ENCODE measurements at places on chromosomes 4 and X.

DNA sequence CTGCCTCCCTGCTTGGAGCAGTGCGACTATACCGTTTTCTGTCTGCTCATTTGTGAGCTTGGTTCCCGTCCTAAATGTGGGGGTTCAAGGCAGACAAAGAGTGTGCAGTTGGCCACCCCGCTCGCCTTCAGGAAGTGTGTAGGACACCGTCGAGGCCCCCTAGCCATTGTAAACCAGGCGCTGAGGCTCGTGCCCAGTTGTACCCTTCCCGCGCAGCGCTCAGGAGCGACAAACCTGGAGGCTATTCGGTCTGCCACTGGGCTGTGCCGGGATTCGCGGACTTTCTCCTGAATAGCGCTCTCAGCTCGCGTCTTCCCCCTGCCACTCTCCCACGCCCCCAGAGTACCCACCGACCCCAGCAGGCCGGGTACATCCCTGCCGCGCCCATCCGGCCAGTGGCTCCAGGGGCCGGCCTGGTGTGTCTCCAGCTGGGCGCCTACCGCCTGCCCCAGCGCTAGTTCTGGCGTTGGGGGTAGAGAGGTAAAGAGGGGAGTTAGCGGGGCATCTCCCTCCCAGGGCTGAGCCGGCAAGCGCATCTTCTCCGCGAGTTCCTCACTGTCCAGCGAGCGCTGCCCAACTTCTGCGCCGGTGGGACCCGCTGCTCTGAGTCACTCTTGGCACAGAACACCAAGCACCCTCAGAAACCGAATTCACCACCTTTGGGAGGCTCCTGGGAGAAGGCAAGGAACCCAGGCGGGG is 880 bp upstream of the LONRF3 start:
- DNase-seq: peak; percentile 13

- peak; percentile 67 for DNase-seq
These were observed 9.4 kb downstream of the UVSSA start for GRCh38 chr4:1356181-1356998.

GRCh38 chr4:2292646-2293108 is 30.8 kb upstream of the MXD4 start:
- DNase-seq: no peak

GRCh38 chr4:182929296-182929695 is 12.1 kb upstream of the DCTD start:
- DNase-seq: no peak

- DNase-seq: no peak
These were observed 22.7 kb downstream of the PNPLA4 start for GRCh38 chrX:7904562-7904961.

DNA sequence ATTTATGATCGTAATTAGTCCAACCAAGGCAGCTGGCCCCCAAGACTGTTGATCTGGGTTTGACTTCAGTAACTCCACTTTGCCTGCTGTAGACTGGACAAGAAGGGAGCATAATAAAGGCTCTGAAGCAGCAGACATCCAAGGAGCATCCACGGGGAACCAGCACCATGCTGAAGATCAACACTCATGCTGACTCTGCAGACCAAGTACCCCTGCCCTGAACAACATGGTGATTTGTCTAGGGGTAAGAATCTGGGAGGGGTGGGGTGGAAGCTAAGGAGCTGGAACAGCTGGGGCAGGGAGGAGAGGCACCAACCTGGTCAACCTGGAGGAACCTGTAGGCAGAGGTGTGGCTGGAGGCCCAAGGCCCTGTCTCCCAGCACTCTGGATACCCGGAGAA is 2.1 kb downstream of the TEC start:
- no peak for DNase-seq

DNA sequence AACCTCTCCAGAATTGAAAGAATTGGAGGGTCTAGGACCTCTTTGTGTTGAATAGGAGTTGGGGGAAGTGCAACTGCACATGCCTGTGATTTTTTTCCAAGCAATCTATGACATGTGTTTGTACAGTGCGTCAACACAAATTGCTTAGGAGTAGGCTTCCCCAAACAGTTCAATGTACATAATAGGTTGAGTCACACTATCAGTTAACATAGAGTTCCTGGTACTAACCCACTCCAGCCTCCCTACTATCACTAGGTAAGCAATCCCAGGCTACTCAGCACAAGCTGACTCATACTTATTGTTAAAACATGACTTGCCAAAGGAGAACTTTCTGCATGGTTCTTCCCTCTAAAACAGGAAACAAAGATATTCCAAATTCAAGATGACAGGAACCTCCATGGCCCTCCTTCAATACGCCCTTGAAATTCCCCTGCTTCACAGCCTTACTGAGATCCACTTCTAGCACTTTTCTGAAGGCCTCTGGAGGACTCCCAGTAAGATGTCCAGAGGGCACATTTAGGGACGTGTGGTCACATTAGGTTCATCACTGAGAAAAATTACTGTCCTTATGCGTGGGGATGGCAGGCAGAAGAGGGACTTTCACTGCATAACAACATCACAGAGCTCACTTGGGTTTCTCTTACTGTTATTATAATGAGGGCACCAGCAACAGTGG is 8.4 kb upstream of the VSIG1 start:
- no peak for DNase-seq

GRCh38 chr4:40991908-40992307 is 222.4 kb downstream of the APBB2 start:
- no peak for DNase-seq

DNA sequence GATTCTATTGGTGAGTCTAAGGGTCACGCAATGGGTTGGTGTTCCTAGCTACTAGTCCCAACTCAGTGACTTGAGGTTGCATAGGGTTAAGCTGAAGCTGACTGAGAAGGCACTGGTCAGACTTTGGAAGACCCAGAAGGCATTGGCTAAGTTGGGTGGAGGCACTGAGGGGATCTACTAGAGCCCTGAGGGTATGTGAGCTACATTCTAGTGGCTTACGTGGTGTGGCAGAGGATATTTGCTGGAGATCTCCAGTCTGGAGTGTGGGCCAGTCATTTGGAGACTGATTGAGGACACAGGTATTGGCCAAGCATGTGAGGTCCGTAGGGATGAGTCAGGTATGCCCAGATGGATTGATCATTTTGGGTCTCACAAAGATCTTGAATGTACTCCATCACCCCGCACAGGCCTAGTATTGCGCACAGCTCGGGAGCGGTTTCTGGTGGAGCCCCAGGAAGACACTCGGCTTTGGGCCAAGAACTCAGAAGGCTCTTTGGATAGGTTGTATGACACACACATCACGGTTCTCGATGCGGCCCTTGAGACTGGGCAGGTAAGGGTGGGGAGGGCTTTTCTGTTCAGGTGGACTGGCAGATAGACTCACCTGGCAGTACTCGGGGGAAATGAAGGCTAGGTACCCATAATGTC is 7.2 kb downstream of the USP11 start:
- DNase-seq: no peak

GRCh38 chr4:138078751-138079520 is 163.2 kb downstream of the SLC7A11 start:
- DNase-seq: no peak

- DNase-seq: no peak
These were observed 101.8 kb upstream of the HPF1 start for GRCh38 chr4:169859366-169860216.

GRCh38 chrX:48685416-48685815 is 1.8 kb downstream of the WAS start:
- no peak for DNase-seq

- DNase-seq: peak; percentile 76
These were observed 66.4 kb downstream of the JADE3 start for GRCh38 chrX:46978341-46979291.

GRCh38 chrX:11543249-11543648 is 122.5 kb downstream of the ARHGAP6 start:
- DNase-seq: no peak

DNA sequence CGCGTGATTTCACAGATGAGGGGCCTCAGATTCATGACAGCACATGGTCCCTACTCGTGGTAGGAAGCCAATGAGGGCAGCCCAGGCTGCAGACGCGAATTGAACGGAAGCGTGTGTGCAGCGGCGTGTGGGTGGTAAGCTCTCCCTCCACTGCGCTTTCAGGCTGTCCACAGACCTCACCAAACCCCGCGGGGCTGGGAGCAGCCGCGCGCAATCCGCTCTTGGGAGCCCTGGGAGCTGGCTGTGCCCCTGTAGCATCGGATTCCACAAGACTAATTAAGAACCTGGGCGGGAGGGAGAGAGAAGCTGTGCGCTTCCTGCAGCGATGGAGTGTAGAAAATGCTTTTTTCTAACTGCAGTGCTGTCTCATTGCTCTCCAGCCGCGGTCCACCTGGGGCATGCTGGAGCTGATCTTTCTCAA is 134.9 kb downstream of the STOX2 start:
- DNase-seq: no peak

- peak; percentile 85 for DNase-seq
These were observed at the start of gene RTL5 for GRCh38 chrX:72131317-72132294. Gene RTL5, minus strand, starts transcription at chrX:72131915.

DNA sequence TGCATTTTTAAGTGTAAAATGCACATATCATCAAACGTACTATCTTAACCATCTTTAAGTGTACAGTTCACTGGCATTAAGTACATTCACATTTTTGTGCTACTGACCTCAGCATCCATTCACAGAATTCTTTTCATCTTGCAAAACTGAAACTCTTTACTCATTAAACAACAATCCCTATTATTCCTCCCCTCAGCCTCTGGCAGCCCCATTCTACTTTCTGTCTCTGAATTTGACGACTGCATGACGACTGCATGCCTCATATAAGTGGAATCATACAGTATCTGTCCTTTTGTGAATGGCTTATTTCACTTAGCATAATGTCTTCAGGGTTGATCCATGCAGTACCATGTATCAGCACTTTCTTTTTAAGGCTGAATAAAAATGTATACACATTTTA is 38.7 kb downstream of the CNKSR2 start:
- DNase-seq: no peak

- peak; percentile 56 for DNase-seq
These were observed 392.5 kb downstream of the BCOR start for GRCh38 chrX:39705290-39705689.

DNA sequence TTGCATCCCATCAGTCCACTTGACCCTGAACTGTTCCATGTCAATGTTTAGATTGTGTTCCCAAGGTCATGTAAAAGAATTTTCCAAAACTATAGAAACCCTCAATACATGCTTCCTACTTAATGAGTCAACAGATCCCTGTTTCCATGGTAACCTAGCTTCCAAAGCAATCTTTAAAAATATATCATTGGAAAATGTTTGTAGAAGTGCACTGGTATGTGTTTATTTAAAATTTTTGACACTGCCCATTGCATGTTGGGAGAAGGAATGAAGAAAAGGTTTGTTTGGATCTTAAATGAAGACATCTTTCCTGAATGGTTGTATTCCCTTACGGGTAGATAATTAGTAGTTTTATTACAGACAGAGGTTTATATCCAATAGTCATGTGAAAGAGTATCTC is 345.3 kb downstream of the GABRG1 start:
- DNase-seq: no peak

DNA sequence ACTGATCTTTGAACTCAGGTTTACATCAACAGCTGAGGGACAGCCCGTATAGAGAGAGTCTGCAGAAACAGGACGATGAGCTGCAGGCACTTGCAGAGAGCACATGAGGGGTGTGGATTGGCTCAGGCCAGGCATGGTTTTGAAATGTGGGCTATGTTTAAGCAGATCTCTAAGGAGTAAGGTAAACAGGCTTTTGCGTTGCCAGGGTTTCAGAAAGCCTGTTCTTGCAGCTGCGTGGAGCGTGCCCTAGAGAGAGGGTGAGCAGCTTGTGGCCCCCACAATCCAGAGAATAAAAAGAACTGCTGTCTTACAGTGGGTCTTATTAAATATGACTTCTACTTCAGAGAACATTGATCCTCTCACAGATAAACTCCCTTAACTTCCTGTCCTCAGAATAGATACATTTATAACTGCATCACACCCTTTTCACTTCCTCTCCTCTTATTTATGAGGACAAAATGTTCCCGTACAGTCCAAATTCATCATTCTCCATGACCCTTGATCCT is 64.1 kb downstream of the TMA16 start:
- no peak for DNase-seq

DNA sequence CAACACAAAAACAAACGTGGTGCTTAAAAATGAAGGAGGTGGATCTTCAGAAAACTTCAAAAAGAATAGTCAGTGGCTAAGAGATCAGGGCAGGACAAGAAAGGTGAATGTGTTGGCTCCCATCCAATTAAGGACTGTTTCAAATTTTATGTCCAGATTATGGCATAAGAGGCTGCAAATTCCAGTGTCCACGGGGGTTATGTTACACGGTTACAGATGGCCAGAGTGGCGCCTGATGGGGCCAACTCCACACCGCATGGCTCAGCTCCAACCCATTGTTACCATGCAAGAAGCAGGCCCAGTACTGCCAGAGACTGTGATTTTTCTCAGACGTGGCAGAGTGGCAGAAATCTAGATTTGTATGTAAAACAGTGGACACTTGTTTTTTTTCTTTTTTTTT is 168.4 kb upstream of the TENM3 start:
- no peak for DNase-seq

- DNase-seq: no peak
These were observed 34.9 kb downstream of the GYG2 start for GRCh38 chrX:2863646-2864045.
